Sigmoid colon (tissue), 7 donors: ENCODE measurements at places on chromosomes 4 and X. TPM values are rescaled to one million over a fixed set of nuclear protein-coding genes. Genes with fewer than 3 reads are reported as not detected.

GRCh38 chr4:8912089-8912455, 40.4 kb upstream of the HMX1 start:
- H3K36me3 ChIP-seq = no peaks in the 10 kb centered on the region
- no peak overlapping the region for H3K27ac ChIP-seq
- DNase-seq = no peak
- no peaks in the 10 kb centered on the region for H3K27me3 ChIP-seq
- no peak overlapping the region for H3K4me3 ChIP-seq

- no peaks in the 10 kb centered on the region for H3K4me1 ChIP-seq
- H3K36me3 ChIP-seq = no peaks in the 10 kb centered on the region
- H3K27me3 ChIP-seq = no peaks in the 10 kb centered on the region
These were observed 89.5 kb downstream of the JAKMIP1 start for GRCh38 chr4:6110681-6111353.

DNA sequence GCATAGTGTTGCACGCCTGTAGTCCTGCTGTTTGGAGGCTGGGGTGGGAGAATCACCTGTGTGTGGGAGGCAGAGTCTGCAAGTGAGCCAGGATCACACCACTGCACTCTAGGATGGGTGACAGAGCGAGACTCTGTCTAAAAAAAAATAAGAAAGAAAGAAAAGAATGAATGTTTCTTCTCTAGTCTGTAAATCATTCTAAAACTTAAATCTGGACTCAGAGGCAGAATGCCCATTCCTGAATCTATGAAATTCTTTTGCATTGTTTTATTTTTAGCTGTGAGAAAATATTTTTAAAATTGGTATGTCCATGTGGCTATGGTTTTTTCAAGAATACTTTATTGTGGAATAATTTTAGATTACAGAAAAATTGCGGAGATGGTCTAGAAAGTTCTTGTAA, 49.3 kb downstream of the RAPGEF2 start:
- DNase-seq = no peak
- H3K27me3 ChIP-seq = no peaks in the 10 kb centered on the region
- H3K27ac ChIP-seq = no peak overlapping the region
- peaks cover 49% of the 10 kb centered on the region for H3K4me1 ChIP-seq

Gene DIPK2B
- 5.7 TPM for total RNA-seq

Gene ADH7
- total RNA-seq = not detected

- no peaks in the 10 kb centered on the region for H3K4me1 ChIP-seq
- no peak for DNase-seq
- H3K27me3 ChIP-seq = no peaks in the 10 kb centered on the region
- H3K36me3 ChIP-seq = no peaks in the 10 kb centered on the region
These were observed 114.1 kb upstream of the NWD2 start for GRCh38 chr4:37130465-37130864.

- no peak overlapping the region for H3K4me3 ChIP-seq
- DNase-seq = peak; percentile 45
- no peak overlapping the region for H3K27ac ChIP-seq
- peaks cover 24% of the 10 kb centered on the region for H3K36me3 ChIP-seq
- H3K4me1 ChIP-seq = no peaks in the 10 kb centered on the region
- H3K27me3 ChIP-seq = no peaks in the 10 kb centered on the region
These were observed 21.9 kb upstream of the MRFAP1 start for GRCh38 chr4:6618386-6619115.

Gene XIAP
- 33.9 TPM for total RNA-seq

Gene TLR8
- total RNA-seq = 2.6 TPM

Gene HOPX
- 51.5 TPM for total RNA-seq

GRCh38 chr4:121477480-121477879, 96.7 kb upstream of the QRFPR start:
- no peaks in the 10 kb centered on the region for H3K36me3 ChIP-seq
- no peak overlapping the region for H3K4me3 ChIP-seq
- H3K27me3 ChIP-seq = no peaks in the 10 kb centered on the region
- H3K27ac ChIP-seq = no peak overlapping the region
- no peaks in the 10 kb centered on the region for H3K4me1 ChIP-seq

DNA sequence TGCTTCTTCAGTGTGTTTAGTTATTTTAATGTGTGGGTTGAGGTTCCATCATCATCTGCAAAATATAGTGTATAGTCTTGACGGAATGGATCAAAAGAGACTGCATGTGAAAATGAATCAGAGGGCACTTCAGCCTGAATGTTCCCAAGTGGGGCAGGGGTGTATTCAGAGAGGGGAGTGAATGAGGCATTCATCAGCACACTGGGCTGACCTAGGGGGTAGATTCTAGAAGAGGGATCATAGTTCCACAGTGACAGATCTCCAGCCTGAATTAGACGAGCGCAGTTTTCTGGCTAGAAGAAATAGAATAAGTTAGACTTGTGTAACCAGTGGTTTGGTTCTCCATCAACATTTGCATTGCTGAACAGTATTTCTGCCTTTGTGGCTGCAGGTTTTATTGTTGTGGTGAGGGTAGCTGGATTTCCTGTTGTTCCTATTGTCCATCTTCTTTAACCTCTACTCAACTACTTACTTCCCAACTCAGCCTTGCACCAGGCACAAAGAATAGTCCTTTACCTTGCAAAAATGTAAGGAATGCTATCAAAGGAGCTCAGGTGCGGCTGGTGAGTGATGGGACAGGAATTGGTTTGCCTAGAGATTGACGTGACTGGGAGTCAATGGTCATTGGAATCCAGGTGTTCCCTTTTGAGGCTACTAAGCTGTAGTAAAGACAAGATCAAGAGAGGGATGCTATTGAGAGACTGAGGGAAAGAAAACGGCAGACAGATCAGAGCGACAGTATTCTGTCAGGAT, 50.9 kb downstream of the NAP1L5 start:
- H3K27me3 ChIP-seq = no peaks in the 10 kb centered on the region
- H3K27ac ChIP-seq = no peak overlapping the region
- H3K36me3 ChIP-seq = no peaks in the 10 kb centered on the region
- no peak overlapping the region for H3K4me3 ChIP-seq
- no peak for DNase-seq

- H3K27me3 ChIP-seq = no peaks in the 10 kb centered on the region
- no peak overlapping the region for H3K4me3 ChIP-seq
- no peak overlapping the region for H3K27ac ChIP-seq
- no peaks in the 10 kb centered on the region for H3K36me3 ChIP-seq
These were observed 2661.6 kb downstream of the PCDH7 start for GRCh38 chr4:33381816-33382215.

Gene ALPK1
- 14.0 TPM for total RNA-seq
